ENCODE measurements at places on chromosomes 5 and 9.

DNA sequence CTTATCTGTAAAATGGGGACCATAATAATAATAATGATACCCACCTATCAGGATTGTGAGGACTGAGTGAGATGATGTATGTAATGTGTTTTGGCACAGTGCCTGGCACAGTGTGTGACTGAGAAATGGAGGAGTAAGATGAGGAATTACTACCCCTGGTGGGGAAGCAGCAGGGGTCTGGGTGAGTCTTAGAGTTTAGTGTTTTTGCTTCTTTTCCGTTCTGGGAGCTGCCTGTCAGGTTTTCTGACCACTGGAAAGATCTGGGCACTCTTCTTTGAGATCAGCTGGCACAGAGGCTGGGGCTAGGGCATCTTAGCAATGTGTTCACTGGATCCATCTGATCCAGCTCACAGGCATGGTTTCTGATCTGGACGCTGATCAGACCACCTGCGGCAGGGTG lies 8.5 kb downstream of the LCP2 start:
- DNase-seq, result no peak

DNA sequence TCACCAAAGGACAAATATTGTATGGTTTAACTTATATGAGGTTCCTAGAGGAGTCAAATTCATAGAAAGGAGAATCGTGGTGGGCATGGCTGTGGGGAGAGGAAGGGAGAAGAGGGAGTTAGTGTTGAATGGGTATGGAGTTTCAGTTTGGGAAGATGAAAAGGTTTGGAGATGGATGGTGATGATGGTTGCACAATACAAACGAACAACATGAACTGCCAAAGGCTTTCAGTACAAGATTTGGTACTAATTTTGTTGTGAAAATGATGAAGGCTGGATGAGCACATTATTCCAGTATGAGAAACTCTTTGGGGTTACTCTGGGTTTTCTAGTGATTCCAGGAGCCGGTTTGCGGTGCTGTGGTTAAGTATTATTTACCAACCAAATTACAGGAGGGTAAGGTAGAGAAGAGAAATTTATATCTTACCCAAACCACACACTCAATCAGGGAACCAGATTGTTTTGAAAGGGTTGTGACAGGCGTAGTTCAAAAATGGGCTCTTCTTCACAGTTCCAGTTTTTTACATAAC lies 112.0 kb upstream of the TBC1D2 start:
- no peak for DNase-seq

GRCh38 chr5:170523142-170523551 lies 19.3 kb downstream of the KCNIP1 start:
- no peak for DNase-seq

- DNase-seq, result no peak
Observed at GRCh38 chr5:137595396-137596079, 96.4 kb upstream of the SPOCK1 start.

DNA sequence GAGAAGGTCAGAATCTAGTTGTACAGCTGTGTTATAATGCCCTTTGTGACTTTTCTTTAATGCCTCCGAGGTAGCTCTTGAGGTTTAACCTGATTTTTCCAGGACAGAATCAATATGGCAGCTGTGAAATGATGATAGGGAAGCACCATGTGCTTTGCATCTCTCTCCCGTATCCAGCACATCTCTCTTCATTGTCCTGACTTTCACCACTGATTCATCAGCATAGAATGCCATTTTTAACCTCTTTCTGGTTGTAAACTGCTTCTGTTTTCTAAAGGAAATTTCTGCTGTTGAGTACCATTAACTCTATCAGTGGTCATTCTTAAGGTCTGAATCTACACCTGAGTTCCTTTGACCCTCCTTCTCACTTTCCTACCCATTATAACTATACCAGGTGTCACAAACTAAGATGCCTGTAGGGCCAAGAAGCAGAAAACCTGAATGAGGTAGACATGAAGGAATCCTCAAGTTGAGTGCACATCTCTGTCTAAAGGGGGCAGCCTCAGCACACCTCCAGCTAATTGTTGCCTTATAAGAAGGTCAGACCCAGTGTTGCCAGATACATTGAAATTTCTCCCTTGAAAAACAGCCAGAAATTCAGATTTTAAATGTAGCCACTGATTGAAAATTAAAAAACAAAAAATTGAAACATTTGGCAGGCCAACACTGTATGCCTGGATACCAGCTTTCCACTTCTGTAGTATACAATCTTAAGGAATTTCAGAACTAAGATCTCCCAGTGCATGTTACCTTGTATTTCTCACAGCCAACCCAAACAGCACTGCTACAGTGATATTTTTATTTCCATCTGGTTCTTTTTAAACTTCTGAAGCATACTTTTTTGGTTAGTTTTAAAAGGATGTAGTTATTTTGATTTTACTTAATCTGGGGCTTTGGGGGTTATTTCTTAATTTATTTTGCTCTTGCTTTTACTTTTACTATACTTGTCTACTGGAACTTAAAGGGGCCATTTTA lies 35.8 kb upstream of the TLX3 start:
- no peak for DNase-seq

- no peak for DNase-seq
Observed at GRCh38 chr5:106408570-106408969, 1262.2 kb downstream of the EFNA5 start.

- no peak for DNase-seq
Observed at GRCh38 chr5:63962279-63962678, at the start of gene HTR1A. Gene HTR1A, minus strand, starts transcription at chr5:63962445. Its CDS starts 726 bp downstream, at chr5:63961719.

DNA sequence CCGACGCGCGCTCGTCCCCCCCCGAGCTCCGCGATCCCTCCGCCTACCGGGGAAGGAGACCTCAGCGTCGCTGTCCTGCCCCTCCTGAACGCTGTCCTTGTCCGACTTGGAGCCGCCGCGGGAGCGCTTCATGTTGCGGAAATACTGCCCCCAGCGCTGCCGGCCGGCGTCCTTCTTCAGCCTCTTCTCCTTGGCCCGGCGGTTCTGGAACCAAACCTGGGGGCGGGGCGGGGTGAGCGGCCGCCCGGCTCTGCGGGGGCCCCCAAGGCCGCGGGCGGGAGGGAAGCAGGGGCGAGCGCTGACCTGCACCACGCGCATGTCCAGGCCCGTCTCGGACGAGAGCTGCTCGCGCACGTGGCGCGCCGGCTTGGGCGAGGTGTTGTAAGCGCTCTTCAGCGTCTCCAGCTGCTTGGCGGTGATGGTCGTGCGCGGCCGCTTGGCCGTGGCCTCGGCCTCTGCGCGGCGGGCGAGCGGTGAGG lies 6.3 kb downstream of the LHX3 start:
- no peak for DNase-seq

DNA sequence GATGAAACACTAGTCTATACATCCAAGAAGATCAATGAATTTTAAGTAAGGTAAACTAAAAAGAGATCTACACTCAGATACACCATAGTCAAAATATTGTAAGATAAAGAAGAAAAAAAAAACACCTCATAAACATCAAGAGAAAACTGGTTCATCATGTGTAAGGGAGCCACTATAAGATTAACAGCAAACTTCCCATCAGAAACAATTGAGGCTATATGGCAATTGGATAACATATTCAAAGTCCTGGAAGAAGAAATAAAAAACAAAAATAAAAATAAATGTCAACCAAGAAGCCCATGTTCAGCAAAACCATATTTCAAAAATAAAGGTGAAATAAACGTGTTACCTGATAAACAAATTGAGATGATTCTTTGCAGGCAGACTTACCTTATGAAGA lies 3.6 kb downstream of the OR13C8 start:
- no peak for DNase-seq

DNA sequence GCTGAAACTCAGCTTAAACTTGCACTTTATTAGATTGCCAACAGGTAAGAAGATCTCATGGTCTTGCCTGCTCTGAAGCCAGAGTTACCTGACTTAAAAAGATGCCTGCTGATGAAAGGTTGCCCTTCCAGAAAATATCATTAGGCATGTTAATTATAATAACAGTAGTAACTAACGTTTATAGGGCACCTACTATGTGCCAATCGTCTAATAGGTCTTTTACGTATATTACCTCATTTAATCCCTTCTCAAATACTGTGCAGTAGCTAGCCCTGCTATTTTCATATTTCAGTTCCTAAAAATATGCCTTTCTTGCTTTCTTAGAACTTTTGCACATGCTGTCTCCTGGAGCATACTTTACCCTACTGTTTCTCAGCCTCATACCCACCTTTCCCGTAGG lies 40.1 kb downstream of the TGFBR1 start:
- DNase-seq, result no peak

DNA sequence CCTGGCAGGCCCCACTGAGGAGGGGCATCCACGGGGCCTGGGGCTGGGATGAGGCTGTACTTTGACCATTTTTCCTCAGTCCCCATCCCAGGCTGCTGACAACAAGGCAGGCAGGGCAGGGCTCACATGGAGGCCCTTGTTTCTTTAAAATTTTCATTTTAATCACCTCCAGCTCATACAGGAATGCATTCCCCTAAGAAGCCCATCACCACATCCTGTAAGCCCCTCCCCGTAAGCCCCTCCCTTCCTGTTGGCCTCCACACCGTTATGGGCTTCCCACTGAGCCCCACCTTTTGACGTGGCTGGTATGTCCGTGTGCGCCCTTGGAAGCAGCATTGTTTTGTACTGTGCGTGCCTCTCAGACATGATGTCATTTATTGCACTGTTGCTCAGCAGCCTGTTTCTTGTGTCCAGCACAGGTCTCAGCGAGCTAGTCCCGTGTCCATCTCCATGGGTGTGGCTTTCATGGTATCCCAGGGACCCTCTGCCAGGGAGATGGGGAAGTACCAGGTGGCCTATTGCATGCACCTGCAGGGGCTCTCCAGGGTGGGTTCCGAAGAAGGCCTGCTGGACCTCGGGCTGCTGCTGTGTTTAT lies 22.4 kb downstream of the PHF2 start:
- DNase-seq, result no peak

GRCh38 chr5:71731015-71731414 lies 11.9 kb downstream of the CARTPT start:
- no peak for DNase-seq

DNA sequence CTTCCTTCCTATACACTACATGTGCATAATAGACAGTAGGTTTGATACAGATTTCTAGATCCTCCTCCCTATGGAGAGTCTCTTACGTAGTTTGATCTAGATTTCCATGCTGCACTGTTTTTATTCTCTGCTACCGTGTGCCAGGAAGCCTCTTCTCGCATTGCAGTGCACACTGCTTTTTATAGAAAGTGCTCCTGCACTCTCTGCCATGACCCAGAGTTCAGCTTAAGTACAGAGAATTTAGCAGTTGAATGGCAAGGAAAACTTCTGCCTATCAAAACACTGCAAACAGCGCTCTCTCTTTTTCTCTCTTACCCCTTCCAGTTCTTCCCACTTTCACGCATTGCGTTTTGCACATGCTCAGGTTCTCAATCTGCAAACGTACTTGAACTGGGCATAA lies 187.4 kb downstream of the ARHGAP26 start:
- no peak for DNase-seq

DNA sequence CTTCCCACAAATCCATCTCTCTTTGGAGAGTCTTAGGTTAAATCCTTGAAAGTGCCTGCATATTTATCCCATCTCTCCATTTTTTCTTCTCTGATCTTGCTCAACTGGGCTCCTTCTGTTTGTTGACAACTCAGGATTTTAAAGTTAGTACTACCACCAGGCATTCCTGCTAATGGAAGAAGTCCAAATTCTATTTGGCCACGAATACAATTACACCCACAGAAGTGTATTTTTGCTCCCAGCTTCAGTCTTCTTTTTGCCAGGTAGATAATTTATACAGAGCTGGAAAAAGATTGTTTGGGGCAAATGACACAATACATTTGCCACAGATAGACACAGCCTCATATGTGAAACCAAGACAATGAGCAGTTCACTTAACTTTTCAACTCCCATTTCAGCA lies 74.8 kb downstream of the CETN3 start:
- no peak for DNase-seq

DNA sequence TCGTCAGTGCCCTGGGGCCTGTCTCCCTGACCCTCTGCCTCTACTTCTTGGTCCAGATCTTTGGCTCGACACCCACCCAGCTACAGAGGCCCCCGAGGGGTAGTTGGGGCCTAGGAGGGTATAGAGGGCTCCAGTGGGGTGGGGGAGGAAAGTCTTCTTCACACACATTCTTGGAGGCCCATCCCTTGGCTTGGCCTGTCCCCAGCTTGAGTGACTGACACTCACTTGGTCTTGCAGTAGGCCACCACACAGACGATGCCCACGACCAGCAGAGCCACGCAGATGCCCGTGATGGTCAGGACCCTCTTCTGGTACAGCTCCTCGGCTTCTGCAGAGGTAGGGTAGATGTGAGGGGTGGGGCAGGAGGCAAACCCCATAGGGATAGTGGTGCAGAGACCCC lies 59.8 kb downstream of the PSD2 start:
- no peak for DNase-seq

DNA sequence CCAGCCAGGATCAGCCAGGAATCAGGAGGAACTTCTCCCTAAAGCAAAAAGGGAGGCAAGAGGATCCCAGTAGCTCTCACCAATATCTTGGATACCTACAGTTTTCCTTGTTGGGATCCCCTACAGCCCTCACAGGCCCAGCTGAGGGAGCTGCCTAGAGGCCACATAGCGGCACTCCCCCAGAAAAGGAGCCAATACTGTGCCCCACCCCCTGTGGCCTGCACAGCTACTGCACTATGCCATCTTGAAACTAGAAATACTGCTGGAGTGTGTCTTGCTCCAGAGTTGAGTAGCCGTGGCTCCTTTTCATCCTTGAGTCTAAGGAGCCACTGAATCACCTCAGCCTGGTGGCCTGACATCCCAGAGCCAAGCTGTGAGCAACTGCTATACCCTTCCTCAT lies 22.3 kb upstream of the TRPM6 start:
- DNase-seq, result no peak

- no peak for DNase-seq
Observed at GRCh38 chr5:143515829-143516228, 112.3 kb upstream of the NR3C1 start.

DNA sequence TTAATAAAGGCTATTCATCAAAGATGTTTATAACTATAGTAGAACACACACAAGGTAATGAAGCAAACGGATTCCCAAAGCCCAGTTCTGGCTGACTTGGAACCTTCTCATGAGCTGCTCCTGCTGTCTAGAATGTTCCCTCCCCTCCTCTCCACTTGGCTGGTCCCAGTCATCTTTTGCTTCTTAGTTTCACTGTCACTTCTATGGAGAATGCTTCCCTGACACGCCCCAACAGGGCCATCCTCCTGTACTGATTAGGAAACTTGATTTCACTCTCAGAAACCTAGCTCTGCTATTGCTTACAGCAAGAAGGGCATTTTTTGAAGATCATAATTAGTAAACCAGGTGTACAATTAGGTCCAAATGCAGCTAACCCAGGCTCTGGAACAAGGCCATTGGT lies 3.2 kb upstream of the RAPGEF1 start:
- no peak for DNase-seq

GRCh38 chr5:60436518-60436917 lies 263.4 kb downstream of the DEPDC1B start:
- DNase-seq, result no peak

GRCh38 chr5:90055831-90056328 lies 353.7 kb downstream of the CETN3 start:
- no peak for DNase-seq

GRCh38 chr5:147051193-147051592 lies 172.6 kb upstream of the PPP2R2B start:
- DNase-seq, result no peak

- no peak for DNase-seq
Observed at GRCh38 chr5:171386861-171387344, 746 bp upstream of the NPM1 start.

GRCh38 chr9:97556721-97557605 lies 55.5 kb downstream of the TMOD1 start:
- DNase-seq, result no peak

GRCh38 chr5:168409591-168410458 lies 76.4 kb upstream of the RARS1 start:
- no peak for DNase-seq

GRCh38 chr5:67381236-67381880 lies 184.8 kb upstream of the CD180 start:
- DNase-seq, result no peak

- DNase-seq, result no peak
Observed at GRCh38 chr5:172869691-172870090, 35.6 kb downstream of the ERGIC1 start.

All from neural crest cell (in vitro differentiated cells).